Prostate gland (tissue), 2 donors: ENCODE measurements at places on chromosomes 7 and 10. TPM values are rescaled to one million over a fixed set of nuclear protein-coding genes. Genes with fewer than 3 reads are reported as not detected.

The BTBD16 gene
- not detected for total RNA-seq

The LLCFC1 gene
- 6.4 TPM for total RNA-seq

The ANKRD61 gene
- total RNA-seq: 0.74 TPM

The LRMDA gene
- total RNA-seq: 9.6 TPM

The SORCS3 gene
- total RNA-seq: not detected

The ASAH2 gene
- total RNA-seq: 1.9 TPM

The KCP gene
- 0.45 TPM for total RNA-seq

The CDH23 gene
- total RNA-seq: 3.9 TPM

The PRPS1L1 gene
- 2.7 TPM for total RNA-seq

The SLC37A3 gene
- 38.8 TPM for total RNA-seq

The ARHGEF5 gene
- total RNA-seq: 29.0 TPM

The PLA2G12B gene
- not detected for total RNA-seq

The AKR1C1 gene
- 18.7 TPM for total RNA-seq
